ENCODE measurements at places on chromosomes 16 and 17. TPM values are rescaled to one million over a fixed set of nuclear protein-coding genes. Genes with fewer than 3 reads are reported as not detected.

The CDRT4 gene
- total RNA-seq = 8.3 TPM

The SCNN1B gene
- total RNA-seq = not detected

The TBC1D26 gene
- total RNA-seq = not detected

The ABCC12 gene
- total RNA-seq = not detected

The TERB1 gene
- total RNA-seq = not detected

The DNAAF1 gene
- not detected for total RNA-seq

The CCDC154 gene
- 1.3 TPM for total RNA-seq

The C1QTNF8 gene
- not detected for total RNA-seq

The TPSD1 gene
- total RNA-seq = not detected
